AG09309 (cell line): ENCODE measurements at places on chromosomes 2 and 18.

GRCh38 chr18:34224423-34225217 lies at the start of gene NOL4:
Gene NOL4, minus strand, starts transcription at chr18:34224913. Its CDS starts 1,660 bp downstream, at chr18:34223253.
- DNase-seq: no peak

- DNase-seq: no peak
These were observed 177.3 kb downstream of the AGAP1 start for GRCh38 chr2:235670974-235671787.

DNA sequence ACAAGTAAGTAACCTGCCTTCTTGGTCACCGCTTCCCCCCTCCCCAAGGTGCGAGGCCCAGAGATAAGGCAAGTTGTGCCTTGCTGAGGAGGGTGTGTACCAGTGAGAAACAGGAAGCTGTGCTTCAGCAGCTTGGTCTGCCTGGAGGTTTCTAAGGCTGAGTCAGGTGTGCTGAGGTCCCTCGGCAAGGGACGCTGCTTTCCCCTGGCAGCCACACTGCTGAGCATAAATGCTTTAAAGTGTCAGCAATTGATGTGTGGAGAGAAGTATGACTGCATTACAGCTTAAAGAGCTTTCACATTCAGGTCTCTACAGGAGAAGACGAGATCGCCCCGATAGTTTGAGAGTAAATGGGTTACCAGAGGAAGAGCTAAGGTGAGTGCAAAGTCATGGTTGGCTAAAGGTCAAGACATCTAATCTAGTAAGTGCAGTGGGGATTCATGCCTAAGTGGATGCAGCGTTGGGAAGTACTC lies 86.9 kb downstream of the LIMS1 start:
- no peak for DNase-seq

GRCh38 chr2:64036034-64036705 lies 16.9 kb upstream of the VPS54 start:
- DNase-seq: no peak

DNA sequence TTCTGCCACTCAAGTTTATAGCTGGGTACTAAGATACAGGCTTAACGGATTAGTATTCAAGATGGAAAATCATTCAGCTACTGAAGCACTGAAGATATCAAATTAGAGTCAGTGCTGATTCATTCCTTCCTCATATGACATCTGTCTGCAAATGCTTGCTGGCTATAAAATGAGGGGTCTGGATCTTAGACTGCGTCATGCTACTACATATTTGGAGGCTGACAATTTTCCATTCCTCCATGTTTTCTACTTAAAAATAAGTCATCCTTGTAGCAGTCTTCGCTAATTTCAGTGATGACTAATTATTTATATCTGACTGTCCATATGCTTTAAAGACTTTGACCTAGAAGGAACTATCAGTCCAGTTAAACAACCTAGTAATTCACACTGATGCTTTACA lies 233.4 kb downstream of the RIT2 start:
- DNase-seq: no peak

DNA sequence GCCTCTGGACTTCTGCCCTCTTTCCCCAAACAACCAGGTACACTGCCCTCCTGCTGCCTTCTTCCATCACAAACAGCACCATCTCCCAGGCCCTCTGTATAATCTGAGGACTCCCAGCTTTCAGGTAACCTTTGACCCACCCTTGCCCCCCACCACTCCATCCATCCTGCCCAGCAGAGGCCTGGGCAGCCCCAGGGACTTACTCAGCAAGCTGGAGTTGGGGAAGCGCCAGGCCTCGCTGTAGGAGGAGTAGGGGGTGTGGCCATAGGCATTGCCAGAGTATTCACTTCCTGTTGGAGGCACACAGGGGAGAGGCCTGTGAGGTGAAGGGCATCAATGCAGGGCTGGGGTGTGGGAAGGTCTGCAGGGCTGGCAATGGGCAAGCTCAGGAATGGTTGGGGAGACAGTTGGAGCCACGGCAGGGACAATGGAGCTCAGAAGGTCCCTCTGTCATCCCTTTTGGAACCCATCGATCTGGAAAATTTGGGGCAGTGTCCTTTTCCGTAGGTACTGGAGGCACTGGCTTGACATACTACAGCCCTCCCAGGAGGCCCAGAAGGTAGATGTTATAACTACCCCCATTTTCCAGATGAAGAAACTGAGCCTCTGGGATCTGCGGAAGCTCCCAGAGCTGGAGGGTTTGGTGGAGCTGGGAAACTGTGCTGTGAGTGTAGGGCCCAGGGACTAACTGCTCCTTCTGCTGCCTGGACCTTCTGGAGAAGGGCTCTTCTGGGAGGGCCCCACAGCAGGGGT lies 46.3 kb downstream of the PSD4 start:
- no peak for DNase-seq

- DNase-seq: peak; percentile 55
These were observed 69.9 kb upstream of the ITGB6 start for GRCh38 chr2:160269803-160270570.

- DNase-seq: no peak
These were observed 120.5 kb upstream of the POU3F3 start for GRCh38 chr2:104733226-104733943.

GRCh38 chr18:50633992-50634391 lies 74.1 kb downstream of the MAPK4 start:
- no peak for DNase-seq

GRCh38 chr2:195009202-195009601 lies 647.8 kb upstream of the SLC39A10 start:
- DNase-seq: no peak

GRCh38 chr2:144323946-144324345 lies 196.0 kb downstream of the ZEB2 start:
- DNase-seq: no peak

DNA sequence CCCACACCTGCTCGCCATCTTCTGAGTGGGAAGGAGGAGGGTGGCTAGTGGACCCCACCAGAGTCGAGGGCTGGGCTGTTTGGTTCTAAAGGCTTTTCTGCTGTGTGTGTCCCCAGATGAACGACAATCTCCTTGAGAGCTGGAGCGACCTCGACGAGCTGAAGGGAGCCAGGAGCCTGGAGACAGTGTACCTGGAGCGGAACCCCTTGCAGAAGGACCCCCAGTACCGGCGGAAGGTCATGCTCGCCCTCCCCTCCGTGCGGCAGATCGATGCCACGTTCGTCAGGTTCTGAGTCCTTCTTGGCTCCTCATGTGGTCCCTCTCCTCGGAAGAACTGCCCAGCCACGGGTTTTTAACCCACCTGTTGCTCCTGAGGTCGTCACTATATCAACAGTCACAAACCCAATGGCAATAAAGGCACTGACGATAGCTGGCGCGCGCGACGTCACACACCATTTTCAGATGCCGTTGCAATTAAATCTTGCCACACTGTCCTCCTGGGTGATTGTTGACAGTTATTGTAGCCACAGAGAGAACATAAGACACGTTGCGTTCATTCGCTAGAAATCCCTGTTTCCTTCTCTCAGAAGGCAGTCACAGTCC lies 5.8 kb upstream of the ANO7 start:
- no peak for DNase-seq

DNA sequence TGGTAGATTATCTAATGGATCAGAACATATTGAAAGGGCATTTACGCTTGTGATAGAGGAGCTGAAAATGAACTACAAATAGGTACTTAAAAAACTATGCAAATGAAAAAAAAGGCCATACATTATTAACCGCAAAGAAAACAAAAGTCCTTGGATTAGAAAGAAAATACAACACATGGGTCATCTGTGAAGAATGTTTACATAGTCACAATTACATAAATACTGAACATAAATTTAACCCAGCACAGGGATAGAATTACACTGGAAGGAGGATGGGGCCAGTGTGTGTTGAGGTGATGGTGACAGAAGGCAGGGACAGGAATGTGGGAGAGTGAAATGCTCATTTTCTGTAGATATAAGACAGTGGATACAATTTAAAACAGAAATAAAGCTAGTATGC lies 6.6 kb downstream of the NTSR2 start:
- DNase-seq: no peak

GRCh38 chr2:8980096-8980495 lies 23.4 kb downstream of the MBOAT2 start:
- no peak for DNase-seq
